ENCODE measurements at places on chromosomes 2 and 18.
A peak's percentile ranks its signal among the peaks of the same experiment; 100 is the strongest.

GRCh38 chr18:48832938-48833700 lies 117.6 kb downstream of the SMAD7 start:
- DNase-seq: no peak

DNA sequence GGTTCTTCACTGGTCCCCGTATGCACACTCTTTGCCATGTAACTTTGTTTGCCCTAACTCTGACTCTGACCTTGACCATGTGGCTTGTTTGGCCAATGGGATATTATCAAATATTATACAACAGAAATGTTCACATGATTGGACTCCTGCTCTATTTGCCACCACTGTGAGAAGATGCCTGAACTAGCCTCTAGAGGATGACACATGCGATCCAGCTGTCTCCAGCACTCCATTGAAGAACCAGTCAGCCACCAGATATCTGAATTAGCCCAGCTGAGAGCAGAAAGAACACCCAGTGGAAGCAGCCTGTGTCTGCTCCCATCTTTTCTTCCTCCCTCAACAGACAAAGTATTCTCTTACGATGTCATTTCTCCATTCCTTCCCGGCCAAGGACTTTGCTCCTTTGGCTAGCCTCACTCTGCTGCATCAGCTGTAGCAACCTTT lies 412.1 kb downstream of the IRS1 start:
- DNase-seq: no peak

DNA sequence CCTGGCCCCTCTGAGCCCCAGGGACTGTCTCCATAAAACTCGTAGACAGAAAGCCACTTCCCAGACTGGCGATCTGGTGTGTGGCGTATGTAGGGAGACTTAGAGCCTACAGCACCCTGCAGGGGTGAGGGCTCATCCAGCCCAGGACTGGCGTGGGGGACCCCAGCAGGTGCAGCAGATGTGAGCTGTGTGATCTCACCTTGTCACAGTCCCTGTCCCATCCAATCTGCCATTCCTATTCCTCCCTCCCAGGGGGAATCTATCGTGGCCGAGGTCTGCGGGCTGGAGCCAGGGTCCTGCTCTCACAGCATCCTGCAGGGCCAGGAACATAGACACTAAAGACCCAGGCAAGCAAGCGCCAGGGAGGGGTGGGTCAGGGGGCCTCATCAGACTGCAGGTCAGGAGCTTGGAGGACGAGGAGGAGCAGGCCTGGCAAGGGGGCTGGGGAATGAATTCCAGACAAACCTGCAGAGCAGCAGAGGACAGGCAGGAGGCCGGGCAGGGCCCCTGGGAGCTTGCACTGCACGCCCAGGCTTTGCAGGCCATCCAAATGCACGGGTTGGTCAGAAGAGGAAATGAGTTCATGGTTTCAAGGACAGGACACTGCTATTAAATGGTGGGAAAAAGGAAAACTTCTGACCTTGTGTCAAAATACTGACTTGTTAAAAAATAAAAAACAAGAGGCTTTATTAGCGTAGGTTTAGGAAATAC lies 32.5 kb downstream of the HS6ST1 start:
- DNase-seq: no peak

- DNase-seq: no peak
These were observed 37.3 kb downstream of the USP34 start for GRCh38 chr2:61433606-61434005.

GRCh38 chr2:45681675-45682074 lies 30.2 kb downstream of the PRKCE start:
- no peak for DNase-seq

GRCh38 chr2:237987268-237987667 lies 20.5 kb downstream of the UBE2F start:
- no peak for DNase-seq

GRCh38 chr2:204691911-204692510 lies 146.7 kb downstream of the PARD3B start:
- DNase-seq: no peak

- DNase-seq: peak; percentile 2
These were observed 39.0 kb upstream of the STRN start for GRCh38 chr2:37005118-37005868.

- no peak for DNase-seq
These were observed 67.0 kb downstream of the CDH2 start for GRCh38 chr18:28109781-28110560.

GRCh38 chr18:47871288-47871687 lies 59.2 kb downstream of the SMAD2 start:
- DNase-seq: no peak

All from GM12892 (cell line).